ENCODE measurements at places on chromosomes 5 and 9.

- peak; percentile 63 for DNase-seq
Measured at GRCh38 chr9:111937781-111938426, 41.3 kb downstream of the UGCG start.

- DNase-seq: no peak
Measured at GRCh38 chr9:126564716-126565115, 49.0 kb upstream of the LMX1B start.

DNA sequence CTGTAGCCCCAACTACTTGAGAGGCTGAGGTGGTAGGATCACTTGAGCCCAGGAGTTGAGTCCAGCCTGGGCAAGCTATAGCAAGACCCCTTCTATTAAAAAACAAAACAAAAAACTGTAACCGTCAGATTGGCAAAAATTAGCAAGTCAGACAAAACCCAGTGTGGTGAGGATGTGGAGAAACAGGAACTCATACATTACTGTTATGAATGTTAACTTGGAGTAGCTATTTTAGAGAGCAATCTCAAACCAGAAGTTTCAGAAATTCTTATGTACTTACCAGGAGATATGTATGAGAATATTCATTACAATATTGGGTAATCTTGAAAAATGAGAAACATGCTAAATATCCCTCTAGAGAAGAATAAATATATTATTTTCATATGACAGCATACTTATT, 120.3 kb downstream of the INVS start:
- no peak for DNase-seq

GRCh38 chr5:67493676-67494075, 297.1 kb upstream of the CD180 start:
- peak; percentile 30 for DNase-seq

DNA sequence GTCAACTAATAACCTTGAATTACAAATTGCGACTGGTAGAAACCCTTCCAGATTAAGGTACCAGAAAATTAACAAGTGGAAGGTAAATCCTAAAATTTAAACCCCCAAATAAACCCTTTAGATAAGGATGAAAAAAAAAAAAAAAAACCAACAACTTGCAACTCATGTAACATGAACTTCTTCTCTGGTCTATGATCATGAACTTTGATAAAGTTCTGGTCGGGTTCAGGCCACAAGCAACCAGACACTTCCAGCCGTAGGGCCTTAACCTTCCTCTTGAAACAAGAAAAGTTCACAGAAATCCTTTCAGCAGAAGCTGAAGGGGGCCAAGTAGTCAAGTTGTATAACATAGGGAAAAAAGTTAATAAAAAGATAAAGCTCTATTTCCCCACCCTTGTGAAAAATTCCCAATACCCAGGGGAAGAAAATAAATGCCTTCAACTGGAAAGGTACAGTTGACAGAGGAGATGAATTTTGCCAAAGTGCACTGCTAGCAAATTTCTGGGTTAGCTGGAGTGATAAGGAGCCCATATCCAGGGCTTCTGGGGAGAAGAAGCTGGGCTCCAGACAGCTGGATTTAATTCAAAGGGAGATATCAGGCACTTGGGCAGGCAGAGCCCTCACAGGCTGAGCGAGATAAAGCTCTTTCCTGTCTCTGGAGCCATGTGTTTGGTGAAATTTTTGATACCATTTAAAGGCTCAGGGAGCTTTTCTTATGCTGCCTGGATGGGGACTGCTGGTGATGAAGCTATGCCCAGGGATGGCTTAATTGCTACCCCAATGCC, 234.2 kb upstream of the PANK3 start:
- no peak for DNase-seq

DNA sequence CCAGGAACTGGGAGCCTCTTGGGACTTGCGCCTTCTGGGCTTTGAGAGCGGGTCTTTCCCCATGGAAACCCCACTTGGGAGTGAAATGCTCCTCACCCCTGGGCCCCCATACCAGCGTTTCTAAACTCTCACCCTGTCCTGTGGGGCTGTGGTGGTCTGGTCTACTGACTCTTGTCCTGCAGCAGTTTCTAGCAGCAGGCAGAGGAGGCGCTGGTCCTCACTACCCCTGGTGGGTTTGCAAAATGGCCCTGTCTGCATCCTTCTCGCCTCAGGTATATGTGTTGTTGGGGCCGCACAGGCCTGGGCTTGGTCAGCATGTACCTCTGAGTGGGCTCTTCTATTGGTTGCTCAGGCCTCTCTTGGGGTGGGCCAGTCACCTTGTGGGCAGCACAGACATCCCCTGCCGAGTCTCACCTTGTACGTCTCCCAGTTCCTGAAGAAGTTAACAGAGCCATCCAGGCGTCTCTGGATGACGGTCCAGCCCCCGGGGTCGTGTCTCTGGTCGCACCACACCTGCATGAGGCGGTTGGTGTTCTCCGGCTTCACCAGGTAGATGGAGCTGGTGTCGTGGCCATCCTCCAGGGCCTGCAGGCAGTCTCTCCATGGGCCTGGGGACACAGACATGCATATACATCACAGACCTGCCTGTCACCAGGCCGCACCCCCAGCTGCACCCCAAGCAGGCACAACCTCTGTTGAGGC, 29.0 kb downstream of the ANGPTL2 start:
- no peak for DNase-seq

DNA sequence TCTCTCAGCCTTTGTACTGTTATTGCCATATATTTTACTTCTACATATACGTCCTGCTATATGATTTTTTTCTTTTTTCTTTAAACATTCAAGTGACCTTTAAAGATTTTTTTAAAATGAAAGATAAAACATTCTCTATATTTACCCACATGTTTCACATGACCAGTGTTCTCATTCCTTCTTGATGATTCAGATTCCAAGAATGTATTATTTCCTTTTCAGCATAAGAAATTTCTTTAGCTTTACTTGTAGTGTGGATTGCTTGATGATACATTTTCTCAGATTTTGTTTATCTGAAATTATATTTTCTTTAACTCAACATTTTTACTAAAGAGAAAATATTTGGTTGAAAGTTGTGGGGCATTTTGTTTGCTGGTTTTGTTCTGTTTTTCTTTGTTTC, 792.1 kb downstream of the BRINP1 start:
- peak; percentile 80 for DNase-seq

DNA sequence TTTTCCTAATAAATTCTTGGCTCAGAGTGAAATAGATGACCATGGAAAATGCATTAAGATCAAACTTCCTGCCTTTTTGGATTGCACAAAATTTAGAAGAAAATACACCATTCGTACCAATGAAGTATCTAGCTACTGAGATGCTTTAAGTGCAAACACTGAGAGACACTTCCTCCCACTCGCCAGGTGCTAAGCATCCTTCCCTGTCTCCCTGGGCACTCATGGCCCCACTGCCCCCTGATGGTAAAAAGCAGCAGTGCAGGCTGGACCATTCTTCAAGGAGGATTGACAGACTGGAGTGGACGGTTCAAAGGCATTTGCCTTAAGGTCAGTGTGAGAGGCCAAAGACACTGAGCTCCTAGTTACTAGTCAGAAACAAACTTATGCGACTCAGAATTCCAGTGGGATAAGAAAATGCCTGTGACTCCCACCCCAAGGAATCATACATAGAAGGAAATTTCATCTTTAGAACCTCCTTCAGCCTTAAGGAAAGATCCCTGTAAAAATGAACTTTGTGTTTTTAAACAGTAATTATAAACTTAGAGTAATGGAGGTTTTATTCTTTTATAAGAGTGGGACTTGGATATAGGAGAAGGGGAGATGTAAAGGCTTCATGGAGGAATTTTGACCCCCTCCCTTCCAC, 86.0 kb upstream of the SLC30A5 start:
- DNase-seq: peak; percentile 53

- DNase-seq: no peak
Measured at GRCh38 chr9:93118863-93119702, 15.0 kb downstream of the NINJ1 start.

DNA sequence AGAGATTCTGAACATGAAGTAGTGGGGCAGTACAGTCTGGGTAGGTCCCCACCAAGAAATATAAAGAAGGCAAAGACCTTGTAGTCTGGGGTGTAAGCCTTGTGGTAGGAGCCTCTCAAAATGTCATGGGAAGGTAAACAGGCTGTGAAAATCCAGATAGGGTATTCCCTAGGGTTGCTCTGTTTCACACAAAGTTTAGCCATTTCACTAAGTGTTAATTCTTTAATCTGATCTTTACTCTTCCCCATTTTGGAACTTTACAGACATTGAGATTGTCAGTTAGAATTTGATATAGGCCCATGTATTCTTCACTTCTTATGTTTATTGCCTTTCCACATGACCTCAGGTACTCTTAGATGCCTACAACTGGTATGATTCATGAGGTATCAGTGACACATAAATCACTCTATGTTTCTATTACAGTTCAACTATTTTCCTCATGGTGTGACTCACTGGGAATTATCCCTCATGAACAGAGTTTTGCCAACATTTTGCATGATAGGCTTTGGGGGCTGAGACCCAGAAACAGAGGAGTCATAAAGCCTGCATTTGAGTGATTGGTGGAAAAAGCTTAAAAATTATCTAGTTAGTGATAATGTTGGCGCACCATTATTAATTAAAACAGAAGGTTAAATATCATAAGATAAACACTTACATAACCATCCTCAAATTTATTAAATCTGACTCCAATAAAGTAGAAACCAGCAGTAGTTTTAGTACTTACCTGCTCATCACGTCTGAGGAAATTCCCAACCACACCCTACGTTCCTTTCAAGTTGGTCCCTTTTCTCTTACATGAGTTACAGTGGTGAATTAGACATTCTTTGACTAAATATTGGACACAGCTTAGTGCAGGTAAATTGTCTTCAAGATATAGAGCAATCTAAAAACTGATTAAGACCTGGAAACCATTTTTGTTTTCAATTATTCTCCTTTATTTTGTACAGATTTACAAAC, 399.8 kb upstream of the MEF2C start:
- DNase-seq: peak; percentile 60

DNA sequence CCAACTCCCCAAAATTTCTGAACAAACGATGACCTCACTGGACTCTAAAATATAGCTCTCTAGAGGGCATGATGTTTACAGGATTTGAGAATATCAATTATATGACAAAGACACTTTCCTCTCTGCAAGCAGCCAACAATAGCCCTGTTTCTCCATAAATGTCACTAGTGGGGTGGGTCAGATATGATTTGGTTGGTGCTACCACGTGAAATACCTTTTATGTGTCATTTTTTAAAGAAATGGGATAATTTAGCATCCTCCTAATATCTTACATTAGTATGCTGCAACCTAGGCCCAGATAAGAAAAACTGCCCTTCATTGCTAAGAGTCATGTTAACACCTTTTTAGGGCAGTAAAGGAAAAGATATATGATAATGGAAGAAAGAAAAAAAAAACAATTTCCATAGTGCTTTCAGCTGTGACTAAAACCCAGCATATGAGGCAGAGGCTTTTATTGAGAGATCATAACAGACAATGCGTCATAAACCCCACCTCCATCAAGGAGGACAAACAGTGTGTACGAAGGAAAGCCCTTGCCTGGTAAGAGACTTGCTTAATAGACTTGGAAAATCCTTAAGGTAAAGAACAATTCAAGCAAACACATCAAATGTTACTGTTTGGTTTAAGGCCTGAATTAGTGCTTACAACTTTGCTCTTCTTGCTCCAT, 372.4 kb upstream of the PAPPA start:
- DNase-seq: no peak

DNA sequence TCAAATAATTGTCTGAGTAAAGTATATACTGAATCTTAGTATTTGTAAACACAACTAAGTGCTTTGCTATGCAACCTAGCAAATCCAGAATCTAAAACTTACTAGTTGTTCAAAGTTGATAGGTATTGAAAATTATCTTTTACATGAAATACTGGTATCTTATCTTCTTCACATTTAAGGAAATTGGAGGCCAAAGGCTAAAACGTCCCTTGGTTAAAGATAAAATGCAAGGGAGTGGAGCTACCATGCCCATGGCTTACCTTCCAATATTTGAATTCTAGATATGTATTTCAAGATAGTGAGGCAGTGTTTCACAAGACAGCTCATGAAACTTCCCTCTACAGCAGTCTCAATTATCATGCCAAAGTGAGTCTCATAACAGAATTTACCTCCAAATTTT, 373.5 kb downstream of the KIAA0825 start:
- DNase-seq: no peak

DNA sequence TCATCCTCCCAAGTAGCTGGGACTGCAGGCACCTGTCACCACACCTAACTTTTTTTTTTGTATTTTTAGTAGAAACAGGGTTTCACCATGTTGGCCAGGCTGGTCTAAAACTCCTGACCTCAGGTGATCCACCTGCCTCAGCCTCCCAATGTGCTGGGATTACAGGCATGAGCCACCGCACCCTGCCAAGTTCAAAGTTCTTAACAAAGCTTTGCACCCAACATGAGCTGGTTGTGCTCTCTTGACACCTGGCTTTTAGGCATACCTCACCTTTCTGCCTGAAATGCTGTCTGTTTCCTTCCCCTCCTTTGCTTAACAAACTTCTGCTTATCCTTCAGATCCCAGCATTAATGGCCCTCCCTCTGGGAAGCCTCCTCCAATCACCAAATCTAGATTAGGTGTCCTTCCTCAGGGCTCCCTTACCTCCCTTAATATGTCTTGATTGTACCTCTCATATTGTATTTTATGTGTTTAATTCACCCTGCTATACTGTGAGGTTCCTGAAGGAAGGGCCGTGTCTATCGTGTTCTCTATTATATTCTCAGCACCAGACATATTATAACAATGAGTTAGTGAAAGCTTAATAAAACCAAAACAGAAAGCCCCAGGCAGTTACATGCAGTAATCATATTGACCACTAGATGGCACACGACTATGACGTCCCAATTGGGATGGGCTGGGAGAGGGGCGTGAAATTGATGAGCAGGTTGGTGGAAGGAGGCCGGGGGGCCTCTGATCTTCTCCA, 62.9 kb upstream of the PPARGC1B start:
- DNase-seq: peak; percentile 27

DNA sequence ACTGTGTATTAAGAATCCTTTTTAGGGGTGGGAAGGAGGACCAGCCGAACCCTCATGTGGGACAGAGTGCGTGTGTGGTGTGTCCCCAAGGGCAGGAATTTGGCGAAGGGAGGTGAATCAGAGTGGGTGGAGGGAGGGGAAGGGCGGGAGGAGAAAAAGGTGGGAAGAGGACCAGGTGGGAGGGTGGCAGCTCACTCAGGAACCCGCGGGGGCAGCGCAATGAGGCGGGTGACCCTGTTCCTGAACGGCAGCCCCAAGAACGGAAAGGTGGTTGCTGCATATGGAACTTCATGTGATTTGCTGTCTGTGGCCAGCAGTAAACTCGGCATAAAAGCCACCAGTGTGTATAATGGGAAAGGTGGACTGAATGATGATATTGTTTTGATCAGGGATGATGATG, 8.8 kb upstream of the POLR1E start:
- DNase-seq: no peak

- DNase-seq: peak; percentile 19
Measured at GRCh38 chr5:52896534-52897237, 92.5 kb upstream of the ITGA2 start.

GRCh38 chr5:100577506-100577905, 42.3 kb downstream of the FAM174A start:
- no peak for DNase-seq

DNA sequence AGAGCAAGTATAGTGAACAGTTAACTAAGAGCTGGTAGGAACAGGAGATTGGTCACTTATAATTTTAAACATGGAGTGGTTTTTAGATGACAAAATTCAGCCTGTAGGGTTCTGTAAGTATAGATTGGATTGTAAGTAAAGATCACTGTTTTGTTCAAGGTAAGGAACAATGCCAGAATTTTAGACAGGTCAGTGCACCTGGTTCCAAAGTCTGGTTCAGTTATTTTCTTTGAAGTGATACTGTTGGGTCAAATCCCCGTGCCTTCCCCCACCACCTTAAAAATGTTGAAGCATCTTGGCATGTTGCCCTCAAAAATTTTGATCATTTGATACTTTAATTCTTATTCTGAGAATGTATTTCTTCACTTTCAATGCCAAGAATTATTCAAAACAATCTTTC, 12.9 kb downstream of the RAD23B start:
- no peak for DNase-seq

GRCh38 chr5:135186662-135187522, 152.9 kb upstream of the PITX1 start:
- DNase-seq: no peak

Measured in GM23248 (cell line).